ENCODE measurements at places on chromosomes 5 and 9.
A peak's percentile ranks its signal among the peaks of the same experiment; 100 is the strongest.

- DNase-seq: no peak
Observed at GRCh38 chr9:138046641-138047301, 169.2 kb downstream of the CACNA1B start.

GRCh38 chr9:112917047-112917986 is 26.6 kb upstream of the SLC46A2 start:
- no peak for DNase-seq

- no peak for DNase-seq
Observed at GRCh38 chr9:4541856-4542255, 51.6 kb downstream of the SLC1A1 start.

- DNase-seq: no peak
Observed at GRCh38 chr5:344668-345067, 23.2 kb downstream of the AHRR start.

DNA sequence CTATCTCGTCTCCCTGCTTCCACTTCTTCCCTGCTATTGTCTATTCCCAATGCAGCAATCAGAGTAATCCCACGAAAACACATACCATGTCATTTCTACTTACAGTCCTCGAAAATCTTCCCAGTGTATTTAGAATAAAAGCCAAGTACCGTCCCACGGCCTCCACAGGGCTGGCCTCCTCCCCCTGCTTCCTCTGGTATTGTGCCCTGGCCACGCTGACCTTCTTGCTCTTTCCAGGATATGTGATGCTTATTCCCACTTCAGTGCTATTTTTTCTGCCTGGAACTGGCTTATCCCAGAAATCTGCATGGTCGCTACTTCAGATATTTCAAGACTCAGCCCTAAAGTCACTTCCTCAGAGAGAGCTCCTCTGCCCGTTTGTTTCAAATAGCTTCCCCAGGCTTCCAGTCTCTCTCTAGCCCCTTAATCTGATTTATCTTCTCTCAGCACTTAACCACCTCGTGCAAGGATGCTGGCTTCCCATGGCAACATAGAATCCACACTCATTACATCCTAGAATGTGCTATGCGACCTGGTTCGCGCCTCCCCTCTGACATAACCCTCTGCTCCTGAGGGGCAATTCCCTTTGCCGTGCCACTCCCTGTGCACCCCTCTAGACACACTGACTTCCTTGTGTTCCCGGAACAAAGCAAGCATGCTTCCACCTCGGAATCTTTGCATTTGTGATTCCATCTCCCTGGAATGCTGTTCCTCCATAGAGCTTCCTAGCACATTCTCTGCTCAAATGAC is 365.9 kb downstream of the ZSWIM6 start:
- no peak for DNase-seq

- DNase-seq: no peak
Observed at GRCh38 chr5:174626369-174626920, 97.9 kb upstream of the MSX2 start.

DNA sequence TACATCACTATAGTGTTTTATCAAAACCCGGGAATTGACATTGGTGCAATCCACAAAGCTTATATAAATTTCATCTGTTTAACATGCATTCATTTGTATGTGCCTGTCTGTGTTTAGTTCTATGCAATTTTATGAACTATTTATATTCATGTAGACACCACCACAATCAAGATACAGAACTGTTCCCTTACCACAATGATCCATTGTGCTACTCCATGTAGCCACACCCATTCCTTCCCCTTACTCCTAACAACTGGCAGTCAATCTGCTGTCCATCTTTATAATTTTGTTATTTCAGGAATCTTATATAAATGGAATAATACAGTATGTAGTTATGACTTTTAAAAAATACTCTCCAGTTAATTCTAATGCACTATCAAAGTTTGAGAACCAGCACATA is 389.5 kb downstream of the HTR1A start:
- DNase-seq: no peak

DNA sequence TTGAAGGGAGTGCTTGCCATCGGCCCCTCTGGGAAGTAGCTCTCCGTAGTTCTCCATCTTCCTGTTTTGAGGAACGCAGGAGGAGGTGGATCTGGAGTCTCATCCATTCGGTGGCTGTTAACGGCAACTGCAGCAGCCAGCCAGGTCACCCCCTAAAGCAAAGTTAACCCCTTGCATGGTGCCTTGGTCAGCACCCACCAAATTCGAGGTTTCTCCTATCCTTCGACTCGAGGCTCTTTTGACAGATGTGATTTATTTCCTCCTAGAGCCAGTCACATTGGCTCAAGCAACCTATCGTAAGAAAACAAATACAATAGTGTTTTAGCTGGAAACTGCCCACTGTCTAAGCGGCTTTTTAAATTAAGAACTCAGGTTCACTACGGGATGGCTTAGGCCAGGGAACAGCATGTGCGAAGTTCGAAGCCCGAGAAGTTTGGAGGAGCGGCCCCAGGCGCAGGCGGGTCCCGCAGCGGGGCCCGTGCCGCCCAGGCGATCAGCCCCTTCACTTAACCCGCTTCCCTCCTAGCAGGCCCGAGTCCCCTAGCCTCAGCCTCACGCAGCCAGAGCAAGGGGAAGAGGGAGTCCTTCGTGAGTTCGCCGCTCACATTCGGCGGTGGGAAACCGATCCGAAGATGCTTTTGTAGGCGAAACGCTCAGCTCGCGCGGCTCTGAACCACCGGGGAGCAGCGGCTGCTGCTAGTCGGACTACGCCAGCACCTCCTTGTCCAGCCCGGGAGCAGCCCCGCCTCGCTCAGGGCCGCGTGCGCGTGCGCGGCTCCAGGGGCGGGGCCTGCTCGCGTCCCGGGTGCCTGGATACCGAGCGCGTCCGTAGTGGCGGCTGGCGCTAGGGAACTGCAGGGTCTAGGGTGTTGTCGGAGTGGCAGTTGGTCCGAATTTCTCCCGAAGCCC is at the start of gene ROPN1L:
Gene ROPN1L (plus strand): TSS at position 797 of the 909 bp plus-strand sequence. CDS start 289 bp downstream, outside the sequence.
- DNase-seq: peak; percentile 78

DNA sequence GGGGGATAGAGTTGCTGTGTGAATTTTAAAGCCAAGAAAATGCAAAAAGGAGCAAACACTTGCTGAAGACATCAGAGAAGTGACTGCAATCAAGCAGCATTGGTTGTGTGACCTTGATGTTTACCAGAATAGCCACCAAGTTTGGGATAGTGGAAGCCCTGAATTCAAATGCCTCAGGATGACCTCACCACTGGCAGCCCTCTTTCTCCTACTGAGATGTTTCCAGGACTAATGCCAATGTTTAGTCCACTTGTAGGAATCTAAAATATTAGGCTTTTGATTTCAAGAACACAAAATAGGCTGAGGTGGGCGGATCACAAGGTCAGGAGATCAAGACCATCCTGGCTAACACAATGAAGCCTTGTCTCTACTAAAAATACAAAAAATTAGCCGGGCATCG is 112.2 kb upstream of the NUDT12 start:
- no peak for DNase-seq

DNA sequence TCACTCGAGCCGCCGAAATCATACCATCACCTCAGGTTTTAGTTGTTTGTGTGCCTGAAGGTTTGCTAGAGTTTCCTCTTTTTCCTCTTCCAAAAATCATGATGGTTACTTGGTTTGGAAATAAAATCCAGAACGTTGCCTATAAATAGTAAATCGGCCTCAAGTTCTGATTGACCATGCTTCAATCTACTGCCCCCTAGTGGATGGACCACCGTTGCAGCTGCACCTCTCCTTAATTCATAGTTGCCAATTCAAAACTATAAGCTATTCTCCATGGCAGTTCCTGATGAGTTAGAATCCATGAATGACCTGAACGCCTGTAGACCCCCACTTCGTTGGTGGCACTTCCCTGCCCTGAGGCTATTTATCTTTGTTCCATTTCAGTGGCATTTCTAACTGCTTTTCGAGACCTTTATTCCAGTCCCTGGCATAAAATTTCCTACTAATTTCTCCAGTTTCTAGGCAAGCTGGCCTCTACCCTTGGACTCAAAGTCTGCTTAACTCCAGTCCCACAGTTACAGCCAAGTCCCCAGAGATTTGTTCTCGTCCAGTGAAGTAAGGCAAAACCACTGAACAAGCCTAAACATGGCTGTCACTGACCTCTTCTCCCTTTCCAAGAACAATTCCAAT is 422.6 kb downstream of the EFNA5 start:
- DNase-seq: no peak

GRCh38 chr9:127980060-127980705 is 606 bp downstream of the EEIG1 start:
- peak; percentile 76 for DNase-seq

DNA sequence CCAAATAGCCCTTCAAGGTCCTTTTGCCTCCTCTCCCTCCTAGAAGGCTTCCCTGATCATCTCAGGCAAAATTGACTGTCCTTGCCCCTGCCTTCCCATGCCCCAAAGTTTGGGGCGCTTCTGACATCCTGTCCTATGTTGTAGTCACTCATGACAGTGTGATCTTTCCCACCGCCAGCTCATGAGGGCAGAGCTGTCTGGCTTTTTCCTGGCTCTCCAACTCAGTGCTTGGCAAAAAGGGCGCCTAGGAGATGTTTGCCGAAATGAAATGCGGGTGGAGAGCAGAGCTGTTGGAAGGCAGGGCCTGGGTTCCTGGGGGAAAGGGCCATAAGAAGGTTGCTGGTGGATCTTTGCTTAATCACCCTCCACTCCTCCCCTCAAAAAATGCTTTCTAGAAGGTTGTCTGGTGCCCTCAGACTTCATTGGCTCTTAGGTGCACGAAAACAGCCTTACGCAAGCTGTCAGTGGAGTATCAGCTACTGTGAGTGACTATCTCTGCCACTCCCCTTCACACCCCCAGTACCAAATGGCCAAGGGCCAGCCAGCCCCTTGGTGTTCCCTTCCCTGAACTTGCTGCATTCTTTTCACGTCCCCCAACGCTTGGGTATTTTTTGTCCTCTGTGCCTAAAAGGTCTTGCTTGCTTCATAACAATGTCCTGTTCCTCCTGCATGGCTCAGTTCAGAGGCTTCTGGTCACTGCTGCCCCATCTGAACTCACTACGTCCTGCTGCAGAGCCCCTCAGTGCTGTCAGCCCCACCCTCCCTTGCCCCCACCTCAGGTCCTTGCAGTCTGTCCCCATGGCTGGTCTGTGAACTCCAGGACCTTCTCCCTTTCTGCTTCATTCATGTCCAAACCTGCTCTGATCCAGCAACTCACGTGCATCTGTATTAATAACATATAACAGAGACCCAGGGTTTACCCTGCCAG is 2.6 kb upstream of the SLC25A51 start:
- DNase-seq: no peak

DNA sequence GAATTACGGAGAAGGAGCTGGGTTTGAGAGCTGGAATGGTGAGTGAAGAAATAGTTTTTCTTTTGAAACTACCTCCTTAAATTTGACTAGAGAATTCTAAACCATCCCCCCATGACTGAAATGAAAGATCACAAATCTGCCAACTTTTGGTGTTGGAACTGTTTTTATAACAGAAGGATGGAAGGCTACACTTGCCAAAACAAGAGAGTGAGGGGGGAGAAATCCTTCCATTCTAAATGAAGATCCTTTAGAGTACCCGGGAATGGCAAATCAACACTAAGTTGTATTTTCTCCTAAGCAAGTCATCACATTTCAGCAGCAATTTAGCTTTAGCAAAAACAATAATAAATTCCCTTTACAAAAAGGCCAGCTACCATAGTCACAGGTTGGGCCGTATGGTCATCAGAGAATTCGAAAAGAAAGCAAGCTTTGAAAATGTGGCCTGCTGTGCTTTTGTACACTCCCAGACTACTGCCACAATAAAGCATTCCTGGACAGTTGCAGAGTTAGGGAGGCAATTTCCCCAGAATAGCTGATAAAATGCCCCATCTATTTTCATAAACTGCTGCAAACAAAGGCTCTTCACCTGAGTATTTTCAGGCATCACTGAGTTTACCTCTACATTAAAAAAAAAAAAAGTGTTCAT is 25.0 kb upstream of the FREM1 start:
- no peak for DNase-seq

- DNase-seq: peak; percentile 23
Observed at GRCh38 chr5:14946815-14947620, 75.4 kb upstream of the ANKH start.

DNA sequence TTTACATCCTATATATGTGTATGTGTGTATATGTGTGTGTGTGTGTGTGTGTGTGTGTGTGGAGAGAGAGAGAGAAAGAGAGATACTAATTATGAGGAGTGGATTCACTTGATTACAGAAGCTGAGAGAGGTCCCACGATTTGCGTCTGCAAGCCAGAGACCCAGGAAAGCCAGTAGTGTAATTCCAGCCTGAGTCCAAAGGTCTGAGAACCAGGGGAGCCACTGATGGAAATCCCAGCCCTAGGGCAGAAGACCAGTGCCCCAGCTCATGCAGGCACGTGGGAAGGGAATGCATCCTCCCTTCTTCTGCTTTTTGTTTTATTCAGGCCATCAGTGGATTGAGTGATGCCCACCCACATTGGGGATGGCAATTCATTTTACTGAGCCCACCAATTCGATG is 74.8 kb downstream of the PCSK5 start:
- DNase-seq: no peak

DNA sequence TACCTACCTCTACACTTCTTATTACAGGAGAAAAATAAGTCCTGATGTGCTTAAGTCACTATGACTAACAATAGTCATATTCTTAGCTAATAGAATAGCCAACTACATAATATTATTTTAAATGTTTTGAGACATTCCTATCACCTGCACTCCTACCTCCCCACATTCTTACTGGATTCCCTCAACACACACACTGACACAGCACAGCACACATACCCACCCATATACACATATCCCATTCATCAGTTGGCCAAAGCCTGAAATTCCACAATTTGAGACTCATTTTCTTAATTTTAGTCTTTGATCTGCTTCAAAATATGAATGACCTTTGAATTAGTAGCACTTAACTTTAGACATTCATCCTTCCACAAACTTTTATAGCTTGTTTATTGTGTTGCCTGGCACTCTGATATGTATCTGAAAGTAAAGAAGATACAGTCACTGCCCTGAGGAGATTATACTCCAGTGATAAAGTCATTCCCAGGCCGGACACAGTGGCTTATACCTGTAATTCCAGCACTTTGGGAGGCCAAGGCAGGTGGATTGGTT is 168.3 kb upstream of the RASA1 start:
- no peak for DNase-seq

- DNase-seq: no peak
Observed at GRCh38 chr9:27453860-27454553, 70.1 kb upstream of the IFNK start.

All from memory B cell (primary cell).